NCI-H187 treated with DMSO at 0.1 percent for 48 hours (cell line): ENCODE measurements at places on chromosomes 7 and 10.

DNA sequence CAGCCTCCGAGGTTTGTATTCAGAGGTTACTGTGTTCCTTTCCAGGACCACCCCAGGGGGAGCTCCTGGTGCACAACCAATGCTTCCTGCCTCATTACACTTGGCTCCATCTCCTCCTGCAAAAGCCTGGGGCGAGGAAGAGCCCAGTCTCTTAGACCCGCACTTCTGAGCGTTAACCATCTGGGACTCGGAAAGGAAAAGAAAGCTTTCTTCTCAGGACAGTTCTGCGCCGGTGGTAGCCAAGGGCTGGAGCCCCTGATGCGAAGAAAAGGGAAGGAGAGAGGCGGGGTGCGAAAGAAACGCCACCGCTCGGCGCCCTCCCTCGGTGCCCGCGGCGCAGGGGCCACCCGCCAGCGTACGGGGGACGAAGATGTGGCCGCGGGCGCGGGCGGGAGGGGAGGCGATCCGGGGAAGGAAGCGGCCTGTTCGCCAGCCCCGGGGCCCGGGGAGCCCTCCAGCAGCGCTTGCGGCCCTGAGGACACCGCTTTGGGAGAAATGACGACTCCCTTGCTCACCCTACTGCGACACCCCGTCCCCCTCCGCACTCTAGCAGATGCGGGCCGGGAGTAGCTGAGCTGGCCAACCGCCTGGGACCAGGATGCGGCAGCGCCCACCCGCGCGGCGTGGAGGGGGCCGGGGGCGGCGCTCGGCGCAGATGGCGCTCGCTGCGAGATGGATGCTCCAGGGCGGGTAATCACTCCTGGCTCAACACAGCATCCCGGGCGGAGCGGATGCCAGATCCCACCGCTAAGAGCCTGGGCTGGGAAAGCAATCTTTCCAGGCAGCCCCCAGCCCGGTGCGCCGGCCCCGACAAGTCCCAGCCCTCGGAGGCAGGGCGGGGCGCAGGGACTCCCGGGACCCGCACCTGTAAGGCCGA lies 1.3 kb downstream of the NRCAM start:
- no peak for DNase-seq

DNA sequence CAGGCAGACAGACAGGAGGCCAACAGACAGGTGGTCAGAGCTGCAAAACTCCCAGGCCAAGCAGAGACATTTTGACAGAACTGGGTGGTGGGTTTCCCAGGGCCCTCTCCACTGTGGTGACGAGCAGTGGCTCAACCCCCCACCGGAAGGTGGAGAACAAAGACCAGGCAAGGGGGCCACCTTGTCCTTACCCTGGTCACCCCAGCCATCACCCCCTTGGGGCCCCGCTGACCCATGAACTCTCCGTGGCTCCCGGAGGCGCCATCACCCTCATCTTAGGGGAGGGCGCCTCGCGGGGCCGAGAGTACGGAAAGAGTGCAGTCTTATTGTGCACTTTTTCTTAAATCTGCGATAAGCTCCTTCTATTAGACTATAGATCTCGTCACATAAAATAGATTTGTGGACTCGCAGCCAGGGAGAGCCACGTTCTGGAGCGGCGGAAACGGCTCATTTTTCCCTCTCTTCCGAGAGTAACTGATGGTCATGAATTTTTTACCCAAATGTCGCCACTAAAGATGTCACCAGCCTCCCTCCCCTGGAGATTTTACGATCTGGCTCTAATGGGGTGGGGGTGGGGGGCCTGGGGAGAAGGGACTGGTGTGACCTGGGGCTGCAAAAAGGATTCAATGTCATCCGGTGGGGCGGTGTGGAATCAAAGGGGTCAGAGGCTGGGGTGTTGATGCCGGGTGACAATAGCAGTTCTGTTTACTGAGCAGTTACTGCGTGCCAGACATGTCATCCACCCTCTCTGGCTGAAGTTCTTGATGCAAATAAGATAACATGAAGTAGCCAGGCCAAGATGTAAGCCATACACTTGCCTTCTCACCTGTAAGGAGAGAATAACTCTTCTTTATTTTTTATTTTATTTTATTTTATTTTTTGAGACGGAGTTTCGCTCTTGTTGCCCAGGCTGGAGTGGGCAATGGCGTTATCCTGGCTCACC lies 71.1 kb upstream of the MYL10 start:
- no peak for DNase-seq

DNA sequence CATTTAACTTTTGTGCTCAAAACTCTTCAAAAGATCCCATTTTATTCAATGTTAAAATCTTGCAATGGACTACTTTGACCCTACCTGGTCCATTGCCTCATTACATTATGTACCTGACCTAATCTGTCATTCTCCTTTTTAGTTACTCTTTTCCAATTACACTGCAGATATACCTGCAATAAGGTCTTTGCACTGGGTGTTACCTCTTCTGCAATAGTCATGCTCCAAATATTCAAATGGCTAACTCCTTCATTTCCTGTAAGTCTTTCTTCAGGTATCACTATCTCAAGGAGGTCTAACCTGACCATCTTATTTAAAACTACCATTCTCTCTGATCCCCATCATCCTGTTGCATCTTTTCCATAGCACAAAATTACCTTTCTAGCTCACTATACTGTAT lies 22.3 kb downstream of the SLC13A1 start:
- no peak for DNase-seq

- no peak for DNase-seq
Measured at GRCh38 chr7:128931190-128931798, 6.4 kb upstream of the IRF5 start.

- no peak for DNase-seq
Measured at GRCh38 chr7:123750389-123751230, 1.8 kb upstream of the WASL start.

DNA sequence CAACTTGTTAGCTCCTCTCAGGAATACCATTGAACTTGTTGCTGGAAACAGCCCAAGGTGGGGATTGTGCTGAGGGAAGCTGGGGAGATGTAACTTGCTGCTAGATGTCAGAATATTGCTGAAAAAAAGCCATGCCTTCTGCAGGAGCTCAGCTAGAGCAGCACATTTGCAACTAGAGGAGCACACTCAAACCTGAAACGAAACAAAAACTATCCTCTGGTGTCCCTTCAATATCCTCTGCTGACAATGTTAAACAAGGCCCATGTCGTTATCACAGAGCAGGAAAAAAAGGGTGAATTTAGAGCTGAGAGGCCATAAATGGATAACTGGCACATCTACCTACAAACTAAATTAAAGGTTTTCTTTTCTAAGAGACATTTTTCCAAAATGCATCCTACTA lies 53.7 kb upstream of the MACC1 start:
- no peak for DNase-seq

DNA sequence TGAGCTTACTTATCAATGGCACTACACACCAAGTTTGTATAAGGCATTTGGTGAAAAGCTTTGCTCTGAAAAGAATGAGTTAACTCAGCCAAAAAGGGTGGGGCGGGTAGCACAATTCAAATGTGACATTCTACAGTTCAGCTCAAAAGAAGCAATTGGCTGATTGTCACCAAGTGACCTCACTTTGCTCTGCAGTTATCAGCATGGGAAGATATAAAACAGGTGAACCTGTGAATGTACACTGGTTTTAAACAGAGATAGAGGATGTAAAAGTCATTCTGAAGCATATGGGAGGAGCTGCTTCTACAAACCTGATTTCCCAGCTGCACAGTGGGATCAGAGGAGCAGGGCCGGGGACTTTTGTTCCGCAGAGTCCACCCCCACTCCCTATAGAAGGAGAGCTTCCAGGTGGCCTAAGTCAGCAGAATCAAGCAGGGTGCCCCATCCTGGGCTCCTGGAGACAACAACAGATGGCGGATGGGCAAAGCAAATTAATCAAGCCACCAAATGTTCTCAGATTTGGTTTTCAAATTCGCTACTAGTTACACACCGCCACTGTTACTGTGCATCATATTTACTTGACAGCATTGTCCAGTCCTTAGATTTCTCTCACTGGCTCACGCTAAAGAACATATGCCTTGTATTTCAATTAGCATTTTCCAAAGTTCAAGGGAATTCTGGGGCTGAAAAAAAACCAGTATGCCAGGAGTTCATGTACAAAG lies 27.5 kb upstream of the NPVF start:
- no peak for DNase-seq
